ENCODE measurements at places on chromosomes 6 and 20.

GRCh38 chr20:37523911-37524700 is 3.1 kb downstream of the NNAT start:
- no peak for ATAC-seq

DNA sequence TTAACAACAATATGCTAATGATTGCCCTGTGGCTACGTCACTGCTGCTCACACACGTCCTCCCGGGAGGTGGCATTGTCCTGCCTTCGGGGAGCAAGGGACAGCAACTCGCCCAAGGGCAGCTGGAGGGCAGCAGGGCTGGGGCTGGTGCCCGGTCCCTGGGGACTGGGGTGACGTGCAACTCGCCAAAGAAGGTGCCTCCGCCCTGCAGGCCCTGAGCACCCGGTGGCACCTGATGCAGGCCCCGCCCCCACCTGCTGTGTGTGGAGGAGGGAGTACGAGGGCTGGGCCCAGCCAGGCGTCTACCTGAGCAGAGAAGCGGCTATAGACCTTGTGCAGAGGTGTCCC is 64.8 kb upstream of the SLCO4A1 start:
- ATAC-seq = no peak

- no peak for ATAC-seq
Measured at GRCh38 chr6:33452496-33452895, 1.9 kb upstream of the ZBTB9 start.

DNA sequence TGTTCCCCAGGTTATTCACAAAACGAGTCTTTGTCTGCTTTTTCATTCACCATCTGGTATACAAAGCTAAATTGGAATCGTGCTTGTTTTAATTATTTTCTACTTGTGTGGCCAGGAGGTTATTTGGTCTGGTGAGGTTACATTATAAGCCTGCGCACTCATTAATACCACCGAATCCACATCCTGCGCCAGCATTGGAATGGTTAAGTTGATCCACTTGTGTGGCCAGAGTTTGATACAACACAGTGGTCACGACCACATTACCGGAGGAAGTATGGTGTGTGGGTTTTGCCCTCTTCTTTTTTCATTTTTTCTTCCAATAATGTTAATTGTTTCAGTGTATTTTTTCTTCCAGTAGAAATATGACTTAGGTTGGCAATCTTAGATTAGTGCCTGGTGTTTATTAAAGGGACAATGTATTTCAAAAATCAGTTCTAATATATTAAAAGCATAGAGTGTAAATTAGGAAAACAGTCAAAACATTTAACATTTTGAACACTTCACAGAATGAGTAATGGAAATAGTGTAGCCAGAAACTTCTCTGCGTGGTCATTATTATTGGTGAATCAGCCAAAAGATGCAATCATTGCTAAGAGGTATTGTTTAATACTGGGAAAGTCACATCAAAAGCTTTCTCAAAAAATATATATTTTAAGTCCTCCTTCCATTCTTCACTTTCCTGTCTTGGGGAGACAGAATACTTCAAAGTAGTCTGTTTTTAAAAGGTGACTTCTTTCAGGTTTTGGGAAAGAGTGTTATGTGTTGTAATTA is 84.5 kb downstream of the JARID2 start:
- ATAC-seq = peak; percentile 58

DNA sequence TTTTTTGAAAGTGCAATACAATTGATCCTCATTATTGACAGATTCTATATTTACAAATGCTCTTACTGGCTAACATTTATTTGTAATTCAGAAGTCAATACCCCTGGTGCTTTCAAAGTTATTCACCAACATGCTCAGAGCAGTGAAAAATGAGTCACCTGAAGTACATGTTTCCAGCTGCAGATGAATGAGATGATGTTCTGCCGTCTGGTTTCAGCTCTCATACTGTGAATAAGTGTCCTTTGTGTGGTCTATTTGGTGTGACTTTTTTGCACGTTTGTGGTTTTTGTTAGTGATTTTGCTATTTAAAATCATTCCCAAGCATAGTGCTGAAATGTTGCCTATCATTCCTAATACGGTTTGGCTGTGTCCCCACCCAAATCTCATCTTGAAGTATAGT is 22.3 kb upstream of the EYA4 start:
- no peak for ATAC-seq

GRCh38 chr6:26158581-26159356 is 71.5 kb downstream of the HFE start:
- ATAC-seq = no peak

- ATAC-seq = no peak
Measured at GRCh38 chr6:971981-972640, 279.2 kb upstream of the EXOC2 start.

DNA sequence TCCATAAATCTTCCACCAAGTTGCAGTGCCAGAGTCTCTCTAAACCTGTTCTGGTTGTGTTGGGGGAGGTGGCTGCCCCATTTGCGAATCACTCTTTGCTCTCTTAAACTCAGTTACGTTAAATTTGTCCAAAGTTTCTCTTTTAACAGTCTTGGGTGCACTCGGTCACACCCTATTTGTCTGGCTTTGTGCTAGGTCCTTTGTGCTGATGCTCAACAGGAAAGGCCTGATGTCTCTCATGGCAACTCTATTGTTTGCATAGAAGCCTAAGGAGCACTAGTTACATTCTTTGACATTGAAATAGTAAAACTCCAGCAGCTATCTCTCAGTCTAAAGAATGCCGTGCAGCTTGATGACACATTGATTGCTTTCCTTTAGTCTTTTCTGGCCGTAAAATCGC is 105.1 kb downstream of the TRMT11 start:
- ATAC-seq = no peak

DNA sequence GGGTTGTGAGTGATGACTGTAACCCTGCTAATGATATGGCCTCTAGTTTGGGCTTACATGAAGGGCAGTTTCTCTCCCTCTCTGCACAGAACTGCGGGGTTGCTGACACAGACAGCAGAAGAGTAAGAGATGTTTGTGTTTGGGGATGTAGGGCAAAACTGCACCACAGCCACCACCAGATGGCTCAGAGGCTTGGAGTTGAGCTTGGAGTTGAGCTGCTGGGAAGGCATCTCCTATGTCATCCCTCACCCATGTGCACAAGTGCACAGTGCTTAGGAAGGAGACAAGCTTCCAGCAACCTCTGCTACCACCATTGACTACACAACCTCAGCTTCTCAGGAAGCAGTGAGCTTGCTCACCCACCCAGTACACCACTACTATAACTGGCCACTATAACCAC is 303.9 kb upstream of the DEFB112 start:
- no peak for ATAC-seq

GRCh38 chr20:32674362-32674789 is 635 bp upstream of the C20orf203 start:
- ATAC-seq = peak; percentile 65
